Renal pelvis (tissue), 12 donors: ENCODE measurements at places on chromosomes 13 and 19.

GRCh38 chr13:112171570-112171965 lies 104.6 kb downstream of the SOX1 start:
- DNase-seq = no peak

- no peak for DNase-seq
Observed at GRCh38 chr13:53405616-53406015, 377.0 kb downstream of the OLFM4 start.

- DNase-seq = no peak
Observed at GRCh38 chr13:44104197-44104490, 224.4 kb downstream of the LACC1 start.

GRCh38 chr19:46347985-46348384 lies 1.1 kb downstream of the PPP5C start:
- no peak for DNase-seq

GRCh38 chr13:92547266-92547665 lies 679.3 kb upstream of the GPC6 start:
- no peak for DNase-seq

DNA sequence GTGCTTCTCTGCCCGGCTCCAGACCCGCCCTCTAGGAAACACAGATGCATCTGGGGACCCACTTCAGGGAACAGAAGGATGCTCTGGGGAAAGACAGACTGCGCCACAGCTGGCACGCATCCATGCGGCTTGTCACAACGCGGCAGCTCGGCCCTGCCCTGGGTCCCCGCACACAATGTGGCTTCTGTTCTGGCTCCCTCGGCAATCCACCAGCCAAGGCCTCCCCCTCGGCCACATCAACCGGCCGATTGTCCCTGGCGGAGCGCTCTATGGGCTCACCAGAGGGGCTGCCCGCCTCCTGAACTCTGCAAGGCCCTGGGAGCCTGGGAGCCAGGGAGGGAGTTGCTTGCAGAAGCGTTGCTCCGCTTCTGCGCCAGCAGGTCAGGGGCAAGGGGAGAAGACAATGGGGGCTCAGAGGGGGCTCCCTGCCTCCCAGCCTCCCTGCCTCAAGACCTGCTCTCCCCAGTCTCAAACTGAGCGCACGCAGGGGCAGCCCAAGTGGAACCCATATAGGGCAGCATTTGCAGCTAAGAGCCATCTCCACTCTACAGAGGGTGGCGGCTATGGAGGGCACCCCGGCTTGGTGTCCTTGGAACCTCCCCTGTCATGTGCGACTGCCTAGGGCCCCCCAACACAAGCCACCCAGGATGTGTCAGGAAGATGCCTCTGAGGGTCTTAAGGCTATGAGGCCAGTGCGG lies 37.9 kb downstream of the MLLT1 start:
- DNase-seq = no peak

DNA sequence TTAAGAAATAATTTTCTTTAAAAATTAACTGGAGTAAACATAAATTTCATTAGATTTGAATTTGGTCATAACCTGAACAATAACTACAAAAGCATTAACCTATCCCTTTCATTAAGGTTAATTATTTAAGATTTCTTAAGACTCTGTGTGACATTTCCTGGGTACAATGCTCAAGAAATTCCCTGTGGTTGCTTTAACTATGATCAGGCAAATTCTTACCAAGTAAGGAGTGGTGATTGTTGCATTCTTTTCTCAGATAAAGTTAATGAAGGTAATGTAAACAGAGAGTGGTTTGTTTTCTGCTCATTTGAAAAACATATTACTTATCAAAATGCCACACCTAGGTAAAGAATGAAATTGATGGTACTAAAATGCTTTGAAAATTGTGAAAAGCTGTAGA lies 114.8 kb upstream of the MIR17HG start:
- DNase-seq = no peak

- DNase-seq = peak; percentile 48
Observed at GRCh38 chr13:101127741-101128353, 288.5 kb downstream of the NALCN start.

- no peak for DNase-seq
Observed at GRCh38 chr13:99873832-99874430, 97.6 kb downstream of the ZIC5 start.

GRCh38 chr13:110334256-110334655 lies 27.2 kb downstream of the COL4A2 start:
- DNase-seq = no peak

- no peak for DNase-seq
Observed at GRCh38 chr19:40811478-40812341, 12.7 kb downstream of the EGLN2 start.

DNA sequence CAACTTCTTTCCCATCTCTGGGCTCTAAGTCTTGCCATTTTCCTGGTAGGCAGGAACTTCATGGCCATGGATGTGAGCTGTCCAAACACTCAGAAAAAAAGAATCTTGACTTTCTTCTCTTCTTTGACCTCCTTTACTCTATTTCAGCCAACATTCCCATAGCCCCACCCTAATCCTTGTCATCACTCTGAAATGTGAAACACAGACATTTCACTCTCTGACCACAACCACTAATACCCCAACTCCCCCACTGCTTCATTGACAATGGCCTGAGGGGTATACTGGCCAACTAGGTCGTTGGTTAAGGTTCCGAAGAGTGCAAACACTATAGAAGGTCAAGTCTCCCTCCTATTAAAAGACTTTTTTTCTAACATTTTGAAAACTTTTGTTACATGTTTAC lies 4.7 kb upstream of the CYP2A13 start:
- no peak for DNase-seq

GRCh38 chr13:85772367-85772766 lies 26.9 kb downstream of the SLITRK6 start:
- DNase-seq = no peak

DNA sequence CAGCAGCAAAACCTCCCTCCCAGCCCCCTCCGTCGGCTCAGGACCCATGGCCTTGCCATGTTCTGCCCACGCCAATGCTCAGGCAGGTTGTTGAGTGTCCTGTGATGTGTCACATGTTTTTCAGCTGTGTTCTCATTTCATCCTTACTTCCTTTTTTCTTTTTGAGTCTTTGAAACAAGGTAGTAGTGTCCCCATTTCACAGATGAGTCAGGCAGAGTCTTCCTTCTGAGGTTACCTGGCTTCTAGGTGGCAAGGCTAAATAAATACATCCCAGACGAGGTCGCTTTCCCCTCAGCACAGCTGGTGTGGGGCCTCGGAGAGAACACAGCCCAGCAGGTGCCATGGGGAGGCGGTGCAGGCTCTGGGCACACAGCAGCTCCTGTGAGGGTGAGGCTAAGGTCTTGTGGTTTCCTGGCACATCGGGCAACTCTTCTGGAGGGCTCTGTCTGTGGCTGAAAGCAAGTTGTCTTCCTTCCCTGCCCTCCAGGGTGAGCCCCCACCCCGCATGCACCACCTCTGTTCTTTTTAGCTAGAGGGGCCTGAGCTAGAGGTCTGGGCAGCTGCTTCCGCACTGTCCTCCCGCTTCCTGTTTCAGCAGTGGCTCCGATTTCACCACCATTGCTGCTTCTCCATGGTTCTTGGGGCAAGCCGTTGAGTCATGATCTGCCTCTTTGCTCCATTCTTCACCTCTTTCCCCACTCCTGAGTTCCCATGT lies 15.1 kb downstream of the PRAM1 start:
- no peak for DNase-seq

GRCh38 chr13:32723987-32724386 lies 137.7 kb downstream of the PDS5B start:
- no peak for DNase-seq

GRCh38 chr13:51453959-51454703 lies 1.3 kb upstream of the INTS6 start:
- no peak for DNase-seq
